ENCODE measurements at places on chromosomes 16 and 17. TPM values are rescaled to one million over a fixed set of nuclear protein-coding genes. Genes with fewer than 3 reads are reported as not detected.

The SLC38A8 gene
- total RNA-seq, result not detected

The KRTAP1-3 gene
- not detected for total RNA-seq

The TNFRSF17 gene
- total RNA-seq, result not detected

The CLEC10A gene
- total RNA-seq, result not detected

The G6PC1 gene
- not detected for total RNA-seq

The PRSS8 gene
- total RNA-seq, result not detected

The SLC6A2 gene
- total RNA-seq, result not detected

The CACNG3 gene
- not detected for total RNA-seq

The NPIPA1 gene
- total RNA-seq, result 63.5 TPM

The SPATA33 gene
- total RNA-seq, result 5.0 TPM

The NME2 gene
- total RNA-seq, result 450 TPM

The SHCBP1 gene
- 1.8 TPM for total RNA-seq

The KRTAP1-5 gene
- total RNA-seq, result 0.23 TPM

The ICAM2 gene
- 4.2 TPM for total RNA-seq

The RASL10B gene
- total RNA-seq, result 7.4 TPM

The CFAP20 gene
- total RNA-seq, result 44.2 TPM

The SBK1 gene
- not detected for total RNA-seq

The SLC5A10 gene
- not detected for total RNA-seq

The TNS4 gene
- not detected for total RNA-seq

The KRT15 gene
- total RNA-seq, result 1.8 TPM

The CA7 gene
- not detected for total RNA-seq

The BRIP1 gene
- total RNA-seq, result 2.4 TPM

The PPP4C gene
- 200 TPM for total RNA-seq
